ENCODE measurements at places on chromosomes 5 and 9. TPM values are rescaled to one million over a fixed set of nuclear protein-coding genes. Genes with fewer than 3 reads are reported as not detected.

- no peak overlapping the region for H3K4me3 ChIP-seq
- no peaks in the 10 kb centered on the region for H3K27me3 ChIP-seq
- no peak overlapping the region for H3K27ac ChIP-seq
- DNase-seq: no peak
- no peaks in the 10 kb centered on the region for H3K36me3 ChIP-seq
These were observed 16.2 kb downstream of the STC2 start for GRCh38 chr5:173311818-173312585.

- no peaks in the 10 kb centered on the region for H3K27me3 ChIP-seq
- H3K4me3 ChIP-seq: no peak overlapping the region
- no peaks in the 10 kb centered on the region for H3K4me1 ChIP-seq
- no peaks in the 10 kb centered on the region for H3K36me3 ChIP-seq
- no peak for DNase-seq
These were observed 232.3 kb upstream of the TRPM3 start for GRCh38 chr9:71353720-71354119.

DNA sequence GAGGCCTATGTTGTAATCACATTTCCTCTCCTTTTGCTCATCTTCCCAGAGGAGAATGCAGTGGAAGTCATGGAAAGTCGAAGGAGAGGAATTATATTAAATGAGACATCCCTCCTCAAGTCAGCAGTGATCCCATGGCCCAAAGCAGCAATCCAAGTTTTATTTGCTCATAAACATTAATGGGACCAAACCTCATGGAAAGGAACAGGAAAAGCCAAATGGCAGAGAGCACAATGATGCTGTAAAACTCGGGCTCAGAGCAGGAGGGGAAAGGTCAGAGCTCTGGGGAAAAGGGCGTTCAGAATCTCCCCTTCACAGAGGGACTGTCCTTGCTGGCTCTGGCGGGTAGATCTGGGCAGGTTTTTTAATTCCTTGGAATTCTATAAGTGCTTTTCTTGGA is 175.8 kb downstream of the C5orf15 start:
- DNase-seq: no peak
- H3K27ac ChIP-seq: no peak overlapping the region
- H3K36me3 ChIP-seq: no peaks in the 10 kb centered on the region
- no peaks in the 10 kb centered on the region for H3K4me1 ChIP-seq

The DPYSL3 gene
- total RNA-seq: 43.1 TPM

- no peaks in the 10 kb centered on the region for H3K36me3 ChIP-seq
- H3K4me3 ChIP-seq: no peak overlapping the region
- DNase-seq: no peak
- no peaks in the 10 kb centered on the region for H3K4me1 ChIP-seq
- no peak overlapping the region for H3K27ac ChIP-seq
- H3K27me3 ChIP-seq: no peaks in the 10 kb centered on the region
These were observed 6.6 kb downstream of the PTGES start for GRCh38 chr9:129746092-129746777.
